Stimulated activated effector memory CD8-positive, alpha-beta T cell treated with anti-CD3 and anti-CD28 coated beads, Interleukin-12 subunit alpha, Interleukin-12 subunit beta, amount 100 ng/mL, for 72 hours (primary cell): ENCODE measurements at places on chromosomes 5 and 9.
A peak's percentile ranks its signal among the peaks of the same experiment; 100 is the strongest.

DNA sequence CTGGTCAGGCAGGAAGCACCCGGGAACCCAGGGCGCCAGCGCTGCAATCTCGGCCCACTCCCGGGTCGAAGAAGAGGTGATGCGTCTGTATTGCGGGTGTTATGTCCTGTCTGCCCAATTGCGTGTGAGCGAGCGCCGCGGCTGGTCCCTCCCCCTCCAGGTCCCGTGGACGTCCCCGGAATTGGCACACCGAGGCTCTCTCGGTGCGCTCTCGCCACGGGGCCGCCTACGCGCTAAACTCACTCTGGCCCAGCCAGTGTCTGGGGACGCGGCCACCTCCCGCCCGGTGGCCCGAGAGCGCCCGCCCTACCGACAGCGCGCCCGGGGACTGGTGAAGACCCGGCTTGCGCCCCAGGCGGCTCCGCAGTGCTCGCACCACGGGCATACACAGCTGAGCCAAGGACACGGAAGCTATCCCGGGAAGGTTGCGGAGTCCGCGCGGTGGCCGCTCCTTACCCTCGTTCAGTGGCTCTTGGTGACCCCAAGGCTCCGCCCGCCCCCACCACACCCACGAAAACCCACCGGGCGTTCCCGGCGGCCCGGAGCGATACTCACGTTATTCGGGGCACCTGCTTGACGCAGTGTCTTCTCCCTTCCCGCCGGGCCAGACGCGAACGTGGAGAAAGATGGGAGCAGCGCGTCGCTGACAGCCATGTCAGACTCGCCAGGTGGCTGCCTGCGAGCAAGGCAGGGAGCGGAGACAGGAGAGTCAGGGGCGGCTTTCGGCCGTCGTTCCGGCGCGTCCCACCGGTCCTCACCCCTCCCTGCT is 1.0 kb downstream of the KLF4 start:
- peak; percentile 51 for DNase-seq

DNA sequence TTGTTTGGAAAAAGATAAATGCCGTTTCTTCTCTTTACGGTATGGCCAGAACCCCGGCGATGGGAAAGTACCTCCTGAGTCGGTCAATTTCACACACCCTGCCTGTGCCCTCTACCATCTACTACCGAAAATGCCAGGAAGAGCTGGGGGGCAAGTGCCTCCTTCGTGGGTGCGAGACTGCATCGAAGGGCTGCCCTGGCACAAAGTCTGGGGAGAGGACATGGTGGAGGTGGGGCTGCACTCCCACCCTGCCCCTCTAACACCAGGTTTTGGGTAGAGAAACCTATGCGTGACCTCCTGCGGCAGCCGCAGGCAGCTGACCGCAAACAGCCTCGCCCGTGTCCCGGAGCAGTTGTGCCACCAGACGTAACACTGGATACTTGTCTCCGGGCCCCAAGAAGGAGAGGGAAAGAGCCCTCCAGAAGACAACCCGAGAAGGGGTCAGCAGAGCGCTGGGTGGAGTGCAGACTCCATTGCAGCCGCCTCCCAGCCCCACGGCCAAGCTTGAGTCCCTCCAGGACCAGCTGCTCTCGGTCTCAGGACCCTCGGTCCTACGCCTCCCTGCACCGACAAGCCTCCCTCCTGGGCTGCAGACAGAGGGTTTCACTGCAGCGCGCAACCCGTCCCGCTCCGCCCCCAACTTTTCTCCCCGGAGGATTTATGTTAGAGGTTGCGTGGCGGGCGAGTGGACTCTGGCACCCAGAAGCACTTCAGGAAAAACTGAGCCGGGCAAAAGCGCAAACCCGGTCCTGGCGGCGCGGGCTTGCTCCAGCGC is 823 bp upstream of the PRDM6 start:
- no peak for DNase-seq

- no peak for DNase-seq
These were observed 687 bp downstream of the LYSMD3 start for GRCh38 chr5:90528601-90529193.

GRCh38 chr9:72812559-72813111 is 140.2 kb downstream of the ALDH1A1 start:
- no peak for DNase-seq

- no peak for DNase-seq
These were observed 22.5 kb downstream of the SEC61B start for GRCh38 chr9:99244344-99245260.
